Activated CD8-positive, alpha-beta memory T cell treated with anti-CD3 and anti-CD28 coated beads for 24 hours (primary cell): ENCODE measurements at places on chromosomes 5 and 9.

GRCh38 chr5:18699681-18700080, 1065.4 kb downstream of the TAF11L14 start:
- no peak for DNase-seq

GRCh38 chr9:37501957-37502596, 16.3 kb downstream of the POLR1E start:
- DNase-seq = no peak

GRCh38 chr9:131227112-131227958, 49.0 kb downstream of the FAM78A start:
- DNase-seq = no peak

DNA sequence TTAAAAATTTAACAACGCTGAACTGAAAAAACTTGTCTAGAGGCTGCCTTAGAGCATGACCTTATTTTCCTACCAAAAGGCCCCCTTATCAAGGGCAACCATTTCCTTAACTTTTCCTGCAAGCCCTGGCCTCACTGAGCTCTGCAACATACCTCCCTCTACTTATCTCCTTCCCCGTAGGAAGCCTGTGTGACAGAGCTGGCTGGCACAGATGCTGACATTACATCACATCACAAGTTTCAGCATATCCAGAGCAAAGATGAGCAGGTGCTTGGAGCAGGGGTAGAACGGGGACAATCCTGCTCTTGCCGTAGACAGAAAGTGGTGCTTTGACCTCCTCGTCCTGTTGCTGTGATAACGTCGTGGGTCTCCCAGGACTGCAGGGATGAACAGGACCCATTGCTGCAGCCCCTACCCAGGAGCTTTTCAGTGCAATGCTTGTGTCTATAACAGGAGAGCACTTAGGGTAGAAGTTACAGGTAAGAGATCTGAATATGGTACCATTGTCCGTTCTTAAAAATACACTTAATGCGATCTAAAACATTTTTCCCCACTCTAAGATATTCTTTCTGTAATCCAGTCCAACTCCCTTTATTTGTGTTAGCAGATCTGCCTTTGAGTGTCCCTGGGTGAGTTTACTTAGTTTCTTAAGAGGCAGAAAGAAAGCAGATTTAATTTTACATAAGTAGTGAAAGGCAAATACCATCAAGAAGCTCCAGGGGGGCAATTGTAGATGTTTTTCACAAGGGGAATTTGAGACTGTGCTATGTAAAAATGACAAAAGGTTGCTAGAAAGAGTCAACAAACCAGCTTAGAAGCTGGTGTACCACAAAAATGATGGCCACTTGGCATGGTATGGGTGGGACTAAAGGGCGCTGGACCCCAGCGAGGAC, 101.9 kb upstream of the EFNA5 start:
- no peak for DNase-seq

GRCh38 chr5:158013939-158014338, 155.0 kb upstream of the CLINT1 start:
- DNase-seq = no peak

- DNase-seq = no peak
These were observed 133.2 kb downstream of the ERCC6L2 start for GRCh38 chr9:96008502-96009222.

DNA sequence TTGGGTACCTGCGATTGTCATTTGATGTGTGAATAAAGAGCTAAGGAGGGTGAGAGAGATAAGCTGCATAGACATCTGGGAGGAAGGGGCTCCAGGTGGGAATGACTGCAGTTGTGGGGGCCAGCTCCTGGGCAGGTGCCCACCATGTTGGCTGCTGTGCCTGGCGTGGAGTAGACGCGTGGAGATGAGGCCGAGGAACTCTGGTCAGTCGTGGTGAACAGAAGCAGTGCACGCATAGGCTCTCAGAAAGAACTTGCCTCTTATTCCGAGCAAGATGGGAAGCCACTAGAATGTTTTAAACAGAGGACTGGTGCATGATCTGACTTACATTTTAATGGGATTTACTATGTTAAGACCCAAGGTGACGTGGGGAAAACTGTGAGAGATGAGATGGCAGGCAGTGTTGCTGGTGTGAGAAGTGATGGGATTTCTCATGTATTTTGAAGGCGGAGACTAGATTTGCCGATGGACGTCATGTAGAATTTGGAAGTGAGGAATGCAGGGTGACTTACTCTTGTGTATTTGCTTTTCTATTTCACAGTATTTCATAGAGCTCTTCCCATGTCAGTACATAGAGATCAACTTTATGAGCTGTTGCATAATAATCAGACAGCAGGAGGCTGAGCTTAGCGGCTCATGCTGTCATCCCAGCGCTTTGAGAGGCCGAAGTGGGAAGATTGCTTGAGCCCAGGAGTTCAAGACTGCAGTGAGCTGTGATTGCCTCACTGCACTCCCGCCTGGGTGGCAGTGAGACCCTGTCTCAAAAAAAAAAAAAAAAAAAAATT, 71.1 kb downstream of the EHMT1 start:
- no peak for DNase-seq

GRCh38 chr9:107158321-107158720, 124.8 kb upstream of the RAD23B start:
- no peak for DNase-seq
